Adipocyte (in vitro differentiated cells): ENCODE measurements at places on chromosomes 1 and 21.

DNA sequence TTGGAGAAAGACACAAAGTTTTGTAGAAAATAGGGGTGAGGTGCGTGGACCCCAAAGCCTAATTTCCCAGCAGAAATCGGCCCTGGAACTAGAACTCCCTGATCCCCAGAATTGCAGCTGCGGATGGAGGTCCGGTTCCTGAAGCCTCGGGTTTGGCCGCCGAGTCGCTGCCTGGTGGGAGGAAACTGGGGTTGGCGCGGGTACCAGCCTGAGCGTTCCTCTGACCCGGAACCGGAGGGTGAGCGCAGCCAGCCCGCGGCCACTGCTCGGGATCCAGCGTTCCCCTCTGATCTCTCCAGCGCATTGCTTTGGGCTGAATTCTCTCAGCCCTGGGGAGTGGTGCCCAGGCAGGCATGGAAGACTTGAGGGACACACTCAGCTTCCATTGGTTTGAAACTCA, 1.6 kb downstream of the ST6GALNAC5 start:
- no peak for DNase-seq

DNA sequence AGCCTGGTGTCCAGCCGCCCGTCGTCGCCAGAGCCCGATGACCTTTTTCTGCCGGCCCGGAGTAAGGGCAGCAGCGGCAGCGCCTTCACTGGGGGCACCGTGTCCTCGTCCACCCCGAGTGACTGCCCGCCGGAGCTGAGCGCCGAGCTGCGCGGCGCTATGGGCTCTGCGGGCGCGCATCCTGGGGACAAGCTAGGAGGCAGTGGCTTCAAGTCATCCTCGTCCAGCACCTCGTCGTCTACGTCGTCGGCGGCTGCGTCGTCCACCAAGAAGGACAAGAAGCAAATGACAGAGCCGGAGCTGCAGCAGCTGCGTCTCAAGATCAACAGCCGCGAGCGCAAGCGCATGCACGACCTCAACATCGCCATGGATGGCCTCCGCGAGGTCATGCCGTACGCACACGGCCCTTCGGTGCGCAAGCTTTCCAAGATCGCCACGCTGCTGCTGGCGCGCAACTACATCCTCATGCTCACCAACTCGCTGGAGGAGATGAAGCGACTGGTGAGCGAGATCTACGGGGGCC, 1.2 kb downstream of the OLIG2 start:
- no peak for DNase-seq

DNA sequence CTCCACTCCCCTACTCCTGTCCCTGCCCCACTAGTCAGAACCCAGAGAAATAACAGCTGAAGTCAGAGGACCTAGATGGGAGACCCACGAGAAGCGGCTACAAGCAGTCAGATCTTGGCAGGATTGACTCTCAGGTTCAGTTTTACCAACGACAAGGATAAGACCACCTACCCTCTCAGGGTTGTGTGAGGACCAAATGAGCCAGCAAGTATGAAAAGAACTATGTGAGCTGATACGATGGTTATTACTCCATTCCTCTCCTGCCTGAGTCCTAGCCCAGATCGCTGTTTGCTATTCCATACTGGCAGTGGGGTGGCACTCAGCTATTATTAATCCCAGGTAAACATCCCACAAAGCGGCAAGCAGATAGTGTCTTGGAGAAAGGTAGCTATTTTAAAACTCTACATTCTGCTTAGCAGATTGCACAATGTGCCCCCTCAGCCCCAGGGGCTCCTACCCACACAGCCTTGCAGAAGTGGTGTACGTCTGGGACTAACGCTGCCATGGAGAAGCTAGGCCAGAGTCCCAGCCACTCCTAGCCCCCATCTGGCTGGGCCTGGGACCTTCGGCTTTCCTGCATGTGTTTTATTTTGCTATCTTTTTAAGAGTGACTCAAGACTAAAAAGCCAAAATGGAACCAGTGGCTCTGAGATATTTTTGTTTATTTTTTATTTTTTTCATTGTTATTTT, 58.9 kb downstream of the CD46 start:
- no peak for DNase-seq

DNA sequence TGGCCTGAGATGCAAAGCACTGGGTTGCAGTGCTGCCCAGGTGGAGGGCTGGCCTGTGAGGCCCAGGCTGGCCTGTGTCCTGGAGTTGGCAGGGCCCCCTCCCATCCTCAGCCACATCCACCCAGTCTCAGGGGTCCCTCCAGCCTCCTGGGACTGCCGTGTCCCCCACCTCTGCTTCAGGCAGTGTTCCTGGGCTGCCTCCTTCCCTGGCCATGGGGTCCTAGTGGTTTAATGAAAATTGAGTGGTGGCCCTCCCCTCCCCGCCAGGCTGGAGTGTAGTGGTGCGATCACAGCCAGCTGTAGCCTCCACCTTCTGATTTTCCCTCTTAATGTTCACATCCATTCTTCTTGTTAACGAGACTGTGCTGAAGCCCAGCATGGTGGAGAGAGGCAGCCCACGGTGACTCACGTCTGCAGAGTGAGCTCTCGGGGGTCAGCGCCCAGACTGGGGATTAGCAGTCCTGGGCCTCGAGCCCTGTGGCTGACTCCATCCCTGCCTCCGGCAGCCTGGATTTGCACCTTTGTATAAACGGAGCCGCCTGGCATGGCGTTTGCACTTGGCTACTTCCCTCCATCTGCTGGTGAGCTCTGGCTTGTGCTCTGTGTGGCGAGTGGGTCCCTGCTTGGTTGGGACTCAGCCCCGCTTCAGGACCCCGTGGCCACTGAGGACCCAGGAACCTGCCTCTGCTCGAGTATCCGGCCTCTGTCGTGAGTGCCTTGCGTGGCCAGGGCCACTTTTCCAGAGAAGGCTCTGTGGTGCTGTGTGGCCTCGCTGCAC, 6.9 kb downstream of the MIB2 start:
- DNase-seq, result no peak

DNA sequence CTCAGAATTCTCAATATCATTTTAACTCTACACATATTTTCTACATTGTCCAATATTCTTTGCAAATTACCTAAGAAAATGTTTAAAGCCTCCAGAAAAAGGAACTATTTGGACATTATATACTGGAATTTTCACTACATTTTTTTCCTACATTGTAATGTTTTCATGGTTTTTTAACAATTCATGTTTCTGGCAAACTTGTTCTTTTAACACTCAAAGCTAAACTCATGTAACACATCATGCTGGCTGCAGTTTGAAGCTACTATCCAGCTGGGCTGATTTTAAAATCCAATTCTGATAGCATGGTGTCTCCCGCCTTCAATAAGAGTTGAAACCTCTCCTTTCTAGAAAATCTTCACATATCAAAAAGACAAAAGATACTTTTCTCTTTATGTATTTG, 52.0 kb downstream of the TGFBR3 start:
- DNase-seq, result peak; percentile 36

DNA sequence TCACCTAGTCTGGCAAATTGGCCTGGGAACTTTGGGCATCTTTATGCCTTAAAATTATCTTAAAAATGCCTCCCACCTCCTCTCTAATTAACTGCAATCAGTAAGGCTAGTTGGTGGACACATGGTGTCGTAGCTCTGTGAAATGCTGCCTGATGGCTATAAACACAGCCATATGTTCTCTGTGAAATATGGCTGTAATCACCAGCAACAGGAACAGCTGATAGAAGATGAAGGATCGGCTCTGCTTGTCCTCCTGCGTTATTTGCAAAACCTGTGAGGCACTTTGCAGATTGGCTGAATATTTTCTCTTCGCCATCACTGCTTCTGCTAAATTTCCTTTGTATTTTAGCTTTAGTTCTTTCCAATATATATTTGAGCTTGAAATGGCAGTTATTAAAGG, 419.6 kb downstream of the RWDD3 start:
- no peak for DNase-seq

GRCh38 chr1:167301355-167301754, 80.7 kb downstream of the POU2F1 start:
- no peak for DNase-seq

DNA sequence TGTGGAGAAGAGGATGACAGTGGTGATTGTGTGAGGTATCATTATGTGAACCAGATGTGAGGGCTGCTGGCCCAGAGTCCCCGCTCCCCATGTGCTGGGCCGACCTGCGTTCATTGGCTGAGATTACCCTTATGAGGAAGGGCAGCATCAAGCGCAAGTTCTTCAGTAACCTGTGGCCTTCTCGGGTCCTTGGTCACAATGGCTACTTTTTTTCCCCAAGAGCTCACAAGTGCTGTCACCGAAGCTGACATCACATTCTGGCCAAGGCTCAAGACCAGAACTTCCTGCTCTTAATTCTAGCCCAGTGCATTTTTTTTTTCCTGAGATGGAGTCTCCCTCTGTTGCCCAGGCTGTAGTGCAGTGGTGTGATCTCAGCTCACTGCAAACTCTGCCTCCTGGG, 262.9 kb downstream of the RHOU start:
- no peak for DNase-seq

GRCh38 chr1:204791453-204792353, 79.0 kb upstream of the NFASC start:
- peak; percentile 57 for DNase-seq

- DNase-seq, result no peak
Measured at GRCh38 chr1:118815909-118816308, 172.2 kb downstream of the TBX15 start.

DNA sequence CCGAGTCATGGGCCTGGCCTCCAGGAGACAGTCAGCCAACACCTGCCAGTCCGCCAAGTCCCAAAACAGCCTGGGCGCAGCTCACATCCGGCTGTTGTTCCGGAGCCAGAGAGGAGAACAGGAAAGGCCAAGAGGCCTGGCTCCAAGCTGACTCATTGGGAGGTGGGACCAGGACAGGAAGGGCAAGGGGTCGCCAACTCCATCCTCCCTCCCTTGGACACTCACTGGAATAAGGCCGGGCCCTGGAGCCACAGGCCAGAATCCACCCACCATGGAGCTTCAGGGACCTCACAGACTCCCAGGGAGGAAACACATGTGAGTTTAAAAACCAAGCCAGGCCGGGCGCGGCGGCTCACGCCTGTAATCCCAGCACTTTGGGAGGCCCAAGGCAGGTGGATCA, 25.1 kb upstream of the CLIC4 start:
- no peak for DNase-seq
